ENCODE measurements at places on chromosomes 13 and 19. TPM values are rescaled to one million over a fixed set of nuclear protein-coding genes. Genes with fewer than 3 reads are reported as not detected.

The ZNF492 gene
- polyA plus RNA-seq = not detected

GRCh38 chr19:3665681-3666544, 34.4 kb downstream of the PIP5K1C start:
- no peak overlapping the region for H3K27ac ChIP-seq
- peak; percentile 87 for DNase-seq
- H3K36me3 ChIP-seq = peaks cover 54% of the 10 kb centered on the region
- no peak overlapping the region for H3K4me3 ChIP-seq
- peaks cover 67% of the 10 kb centered on the region for H3K4me1 ChIP-seq
- H3K27me3 ChIP-seq = no peaks in the 10 kb centered on the region

- peaks cover 3% of the 10 kb centered on the region for H3K4me1 ChIP-seq
- no peak overlapping the region for H3K27ac ChIP-seq
- no peak overlapping the region for H3K4me3 ChIP-seq
- no peak for DNase-seq
Observed at GRCh38 chr19:43439032-43439708, 24.5 kb downstream of the TEX101 start.

GRCh38 chr13:97248243-97248642, 26.1 kb downstream of the MBNL2 start:
- H3K4me3 ChIP-seq = no peak overlapping the region
- no peak for DNase-seq
- peaks cover 13% of the 10 kb centered on the region for H3K4me1 ChIP-seq
- H3K27me3 ChIP-seq = no peaks in the 10 kb centered on the region
- no peaks in the 10 kb centered on the region for H3K36me3 ChIP-seq
- peak overlapping the region; percentile 75 for H3K27ac ChIP-seq

Measured in K562 (cell line).